Activated T-cell treated with anti-CD3 and anti-CD28 coated beads, Interleukin-2, amount 50 U/mL, for 72 hours (primary cell): ENCODE measurements at places on chromosomes 2 and 18. TPM values are rescaled to one million over a fixed set of nuclear protein-coding genes. Genes with fewer than 3 reads are reported as not detected.

GRCh38 chr2:42925742-42926433 is 133.5 kb upstream of the HAAO start:
- DNase-seq = no peak

DNA sequence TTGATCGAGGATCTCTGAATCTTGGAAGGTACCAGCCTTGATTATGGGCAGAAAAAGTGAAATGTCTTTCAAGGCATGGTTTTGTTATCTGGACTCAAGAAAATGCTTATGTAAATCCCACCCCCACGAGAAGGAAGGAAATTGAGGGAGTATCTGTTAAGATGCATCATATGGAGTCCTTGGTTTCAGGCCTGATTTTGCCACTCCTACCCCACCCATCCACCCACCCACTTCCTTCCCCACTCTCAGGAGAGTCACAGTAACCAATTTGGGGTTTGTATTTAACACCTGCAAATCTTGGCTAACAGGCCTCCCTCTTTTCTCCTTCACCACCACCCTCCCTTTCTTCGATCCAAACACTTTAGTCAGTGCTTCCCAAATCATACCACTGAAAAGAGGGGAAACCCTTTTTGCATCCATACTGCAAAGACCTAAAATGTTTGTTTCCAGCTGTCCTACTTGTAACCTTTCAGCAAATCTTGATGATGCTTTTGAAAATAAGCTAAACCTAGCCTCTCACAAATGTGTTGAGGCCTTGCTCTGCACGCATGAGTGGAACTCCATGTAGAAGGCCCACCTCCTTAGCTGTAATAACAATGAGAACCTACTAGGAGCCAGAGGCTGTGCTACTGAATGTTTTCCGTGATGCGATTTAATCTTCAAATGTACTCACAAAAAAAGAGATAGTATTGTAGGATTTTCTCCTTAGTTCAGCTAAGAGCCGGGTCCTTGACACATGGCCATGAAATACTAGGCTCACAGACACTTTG is 34.8 kb downstream of the POU3F3 start:
- DNase-seq = no peak

Gene MITD1
- total RNA-seq = 85.1 TPM

DNA sequence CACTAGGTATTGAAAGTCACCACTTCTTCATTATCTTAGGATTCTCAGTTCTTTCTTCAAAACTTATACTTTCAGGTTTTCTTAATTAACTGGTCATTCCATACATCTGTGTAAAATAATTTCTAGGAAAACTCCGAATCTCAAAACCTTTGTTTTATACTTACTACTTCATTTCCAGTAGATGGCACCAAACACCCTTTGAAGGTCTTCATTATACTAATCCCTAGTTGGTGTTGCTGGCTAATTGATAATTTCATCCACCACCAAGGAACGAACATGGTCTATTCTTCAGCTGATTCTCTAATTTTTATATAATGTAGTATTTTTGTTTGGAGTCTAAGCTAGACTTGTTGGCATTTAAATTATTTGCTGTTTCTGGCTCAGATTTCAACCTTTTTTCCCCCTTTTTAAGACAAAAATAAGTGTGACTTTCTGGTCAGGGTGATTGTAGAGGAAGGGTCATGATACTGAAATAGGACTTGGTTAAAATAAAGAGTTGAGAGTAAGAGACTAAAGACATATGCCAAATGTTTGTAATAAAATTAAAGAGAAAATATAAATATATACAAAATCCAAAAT is 2.8 kb upstream of the MXD1 start:
- no peak for DNase-seq

Gene RAPH1
- 6.0 TPM for total RNA-seq

- no peak for DNase-seq
These were observed 3.3 kb downstream of the RMDN2 start for GRCh38 chr2:37928377-37928776.

GRCh38 chr2:8441986-8442385 is 239.9 kb upstream of the ID2 start:
- DNase-seq = no peak

DNA sequence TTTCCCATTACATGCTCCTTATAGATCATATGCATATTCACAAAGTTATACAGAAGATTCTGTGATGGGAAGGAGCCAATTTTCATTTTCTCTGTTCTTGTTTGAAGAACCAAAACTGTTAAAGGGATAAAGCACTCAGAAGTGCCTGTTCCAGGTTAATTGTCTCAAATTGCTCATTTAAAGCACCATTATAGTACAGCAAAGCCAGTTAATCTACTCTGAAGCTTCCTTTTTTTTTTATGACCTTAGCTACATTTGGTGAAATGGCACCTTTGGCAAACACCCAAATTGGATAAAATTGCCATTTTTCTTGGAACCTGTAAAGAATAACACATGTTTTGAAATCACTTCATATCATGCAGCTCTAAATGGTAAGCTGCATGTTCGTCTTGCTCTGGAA is 1092.3 kb downstream of the BCL11A start:
- no peak for DNase-seq

Gene ELP2
- total RNA-seq = 107 TPM

GRCh38 chr2:120287183-120288015 is 34.7 kb downstream of the RALB start:
- peak; percentile 48 for DNase-seq

DNA sequence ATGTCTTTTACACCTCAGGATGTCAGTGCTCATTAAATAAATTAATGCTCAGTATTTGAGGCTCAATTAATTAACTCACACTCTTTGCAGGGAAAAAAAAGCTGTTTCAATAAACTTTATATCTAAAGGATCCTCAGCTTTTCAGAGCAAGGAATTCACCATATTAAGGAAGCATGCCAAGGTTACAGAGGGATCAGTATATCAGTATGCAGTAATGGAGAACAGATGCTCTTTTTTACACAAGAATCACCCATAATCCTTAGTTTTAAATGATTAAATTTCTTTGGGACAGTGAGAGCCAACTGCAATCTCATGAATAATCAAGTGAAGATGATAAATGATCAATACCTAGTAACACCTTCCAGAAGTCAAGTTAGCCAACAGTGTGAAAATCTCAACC is 14.9 kb upstream of the LCT start:
- no peak for DNase-seq

- no peak for DNase-seq
These were observed 963 bp downstream of the INPP1 start for GRCh38 chr2:190344276-190344827.

- DNase-seq = no peak
These were observed 83.2 kb upstream of the EPHA4 start for GRCh38 chr2:221655300-221655699.

DNA sequence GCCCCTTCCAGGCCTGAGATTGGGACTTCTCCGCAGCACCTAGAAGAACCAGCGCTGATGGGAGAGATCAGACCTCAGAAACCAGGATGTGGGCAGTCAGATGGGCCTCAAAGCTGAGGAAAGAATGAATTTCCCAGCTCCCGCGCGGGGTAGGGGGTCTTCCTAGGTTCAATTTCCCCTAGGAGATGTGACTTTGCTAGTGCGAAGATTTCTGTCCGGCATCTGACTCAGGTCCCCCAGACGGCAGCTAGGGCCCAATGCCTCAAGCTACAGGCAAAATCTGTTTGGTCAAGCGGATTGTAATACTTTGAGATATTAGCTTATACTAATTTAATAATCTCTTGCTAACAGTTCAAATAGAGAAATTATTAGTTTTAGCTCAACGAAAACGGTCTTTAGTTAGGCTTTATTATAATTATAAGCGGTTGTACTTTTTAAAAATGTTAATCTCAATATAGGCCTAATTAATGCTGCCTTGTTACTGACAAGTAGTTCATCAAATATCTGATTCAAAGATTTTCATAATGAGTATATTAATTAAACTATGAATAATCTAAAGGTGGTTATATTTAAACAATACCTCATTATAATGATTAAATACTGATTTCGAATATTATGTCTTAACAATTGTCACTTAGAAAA is 5.8 kb downstream of the DLX1 start:
- no peak for DNase-seq

DNA sequence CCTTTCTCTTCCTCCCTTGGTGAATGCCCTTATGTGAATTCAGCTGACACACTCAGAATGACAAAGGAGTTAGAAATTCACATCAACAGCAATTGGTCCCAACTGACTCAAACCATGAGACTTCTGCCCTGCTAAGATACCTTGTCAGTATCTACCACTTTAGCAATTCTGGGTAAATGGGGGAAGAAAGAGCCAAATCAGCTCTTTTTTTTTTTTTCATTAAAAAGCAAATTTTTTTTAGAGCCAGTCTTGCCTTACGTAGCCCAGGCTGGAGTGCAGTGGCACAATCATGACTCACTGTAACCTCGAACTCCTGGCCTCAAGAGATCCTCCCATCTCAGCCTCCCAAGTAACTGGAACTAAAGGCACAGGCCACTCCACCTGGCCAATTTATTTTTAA is 1.7 kb upstream of the PPP4R1 start:
- DNase-seq = no peak

Gene RNU2-63P
- 22.2 TPM for total RNA-seq

DNA sequence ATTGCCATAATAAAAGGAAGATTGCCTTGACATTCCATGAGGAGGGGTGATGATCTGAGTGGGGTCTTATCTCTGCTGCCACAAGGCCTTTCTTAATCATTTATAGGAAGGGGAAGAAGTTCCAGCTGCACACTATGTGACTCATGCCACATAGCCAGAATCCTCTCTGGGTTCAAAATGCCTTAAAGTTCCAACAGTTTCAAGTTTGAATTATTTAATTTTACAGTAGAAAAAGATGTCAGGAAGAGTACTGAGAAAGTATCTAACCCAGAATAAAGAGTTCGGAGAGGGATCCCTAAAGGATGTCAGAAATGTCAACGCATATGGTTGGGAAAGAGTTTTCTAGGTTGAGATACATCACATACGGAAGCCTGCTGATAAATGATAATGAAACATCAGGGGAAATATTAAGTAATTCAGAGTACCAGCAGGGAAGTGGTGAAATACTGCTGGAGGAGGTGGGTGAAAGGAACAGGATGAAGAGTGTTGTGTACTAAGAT is 999.9 kb downstream of the TSN start:
- no peak for DNase-seq

- peak; percentile 13 for DNase-seq
These were observed 45.1 kb upstream of the SERTAD2 start for GRCh38 chr2:64698668-64699444.

Gene COPS9
- total RNA-seq = 81.5 TPM

Gene NCKAP5
- not detected for total RNA-seq

DNA sequence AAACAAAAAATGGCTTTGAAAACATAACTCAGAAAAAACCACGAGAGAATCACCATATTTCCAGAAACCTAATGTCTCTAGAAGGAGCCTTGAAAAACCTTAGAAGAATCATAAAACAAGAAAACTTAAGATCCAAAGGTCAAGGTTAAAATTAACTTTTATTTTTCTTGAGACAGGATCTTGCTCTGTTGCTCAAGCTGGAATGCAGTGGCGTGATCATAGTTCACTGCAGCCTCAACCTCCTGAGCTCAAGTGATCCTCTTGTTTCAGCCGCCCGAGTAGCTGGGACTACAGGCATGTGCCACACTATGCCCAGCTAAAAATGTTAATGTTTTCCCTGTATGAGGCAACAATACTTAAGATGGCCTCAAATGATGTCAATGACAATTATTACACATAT is 254.2 kb upstream of the SESTD1 start:
- no peak for DNase-seq

Gene GKN2
- total RNA-seq = not detected

DNA sequence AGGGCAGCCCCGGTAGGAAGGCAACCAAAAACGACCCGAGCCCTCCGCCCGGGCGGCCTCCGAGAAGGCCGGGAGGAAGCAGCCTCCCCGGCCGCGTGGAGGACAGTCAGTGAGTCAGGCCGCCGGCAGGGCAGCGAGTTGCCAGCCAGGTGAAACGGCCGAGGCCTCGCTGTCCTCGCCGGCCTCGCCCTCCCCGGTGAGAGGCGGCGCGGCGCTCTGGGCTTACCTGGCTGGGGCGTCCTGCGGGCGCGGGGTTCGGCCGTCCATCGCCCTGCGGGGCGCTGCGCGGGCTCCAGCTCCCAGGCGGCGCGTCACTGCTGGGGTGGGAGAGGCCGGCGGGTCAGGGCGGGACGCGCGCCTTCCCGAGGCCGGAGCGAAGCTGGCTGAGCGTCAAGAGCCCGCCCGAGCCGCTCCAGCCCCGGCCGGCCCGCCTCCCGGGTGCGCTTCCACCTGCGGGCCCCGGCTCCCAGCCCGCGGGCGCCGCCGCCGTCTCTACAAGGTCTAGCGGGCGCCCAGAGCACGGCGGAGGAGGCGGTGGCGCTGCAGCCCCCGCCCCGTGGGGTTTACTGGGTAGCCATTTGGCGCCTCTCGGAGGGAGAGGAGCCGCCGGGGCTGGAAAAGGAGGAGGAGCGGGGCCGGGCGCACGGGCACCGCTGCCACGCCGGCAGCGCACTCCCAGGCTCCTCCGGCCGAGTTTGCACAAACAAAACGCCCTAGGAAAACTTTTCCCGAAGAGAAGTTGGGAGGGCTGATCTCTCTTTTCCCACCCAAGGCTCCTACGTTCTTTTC is 499 bp downstream of the COBLL1 start:
- peak; percentile 43 for DNase-seq

Gene ABCG8
- not detected for total RNA-seq

DNA sequence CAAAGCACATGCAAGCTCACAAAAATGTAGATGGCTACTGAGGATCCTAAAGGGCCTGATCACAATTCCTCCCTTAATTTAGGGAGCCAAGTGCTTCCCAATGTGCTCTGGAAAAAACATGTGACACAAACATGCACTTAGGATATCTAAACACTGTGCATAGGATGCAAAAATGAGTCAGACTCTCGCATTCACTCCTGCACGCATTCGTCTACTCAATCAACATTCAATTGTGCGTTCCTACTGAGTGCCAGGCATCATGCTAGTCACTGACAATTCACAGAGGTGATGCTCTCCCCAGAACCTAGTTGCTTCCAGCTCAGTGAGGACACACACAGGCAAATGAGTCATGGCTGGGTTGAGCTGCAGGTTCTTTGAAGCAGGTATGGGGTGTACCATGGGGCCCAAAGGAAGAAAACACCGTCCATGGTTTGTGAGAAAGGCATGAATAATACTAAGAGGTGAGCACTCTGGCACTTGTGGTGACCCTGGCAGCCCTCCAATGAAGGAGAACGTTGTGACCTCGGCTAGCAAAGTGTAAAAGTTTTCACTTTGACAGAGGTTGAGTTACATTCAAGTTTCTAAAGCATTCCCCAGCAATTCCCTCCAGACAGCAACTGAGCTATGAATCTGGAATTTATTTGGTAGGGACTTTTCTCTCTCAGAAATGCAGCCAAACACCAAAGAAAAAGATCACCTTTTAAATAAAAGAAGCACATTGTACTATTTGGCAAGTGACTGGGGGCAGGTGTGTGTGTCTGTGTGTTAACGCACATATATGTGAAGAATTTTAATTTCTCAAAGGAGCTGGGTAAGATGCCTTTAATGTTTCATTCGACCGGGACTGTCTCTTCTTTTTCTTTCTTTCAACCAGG is 173.3 kb downstream of the ALPK2 start:
- peak; percentile 75 for DNase-seq

GRCh38 chr2:217331523-217332416 is 471.9 kb upstream of the TNP1 start:
- no peak for DNase-seq

GRCh38 chr2:205768815-205769494 is 86.7 kb downstream of the NRP2 start:
- DNase-seq = no peak
